ENCODE measurements at places on chromosomes 3 and 15.

GRCh38 chr15:75731248-75732151 lies 18.9 kb upstream of the CSPG4 start:
- peak; percentile 65 for DNase-seq

- DNase-seq, result no peak
Measured at GRCh38 chr3:43892526-43892925, 201.8 kb downstream of the ABHD5 start.

- no peak for DNase-seq
Measured at GRCh38 chr15:73688455-73688854, 4.3 kb downstream of the CD276 start.

DNA sequence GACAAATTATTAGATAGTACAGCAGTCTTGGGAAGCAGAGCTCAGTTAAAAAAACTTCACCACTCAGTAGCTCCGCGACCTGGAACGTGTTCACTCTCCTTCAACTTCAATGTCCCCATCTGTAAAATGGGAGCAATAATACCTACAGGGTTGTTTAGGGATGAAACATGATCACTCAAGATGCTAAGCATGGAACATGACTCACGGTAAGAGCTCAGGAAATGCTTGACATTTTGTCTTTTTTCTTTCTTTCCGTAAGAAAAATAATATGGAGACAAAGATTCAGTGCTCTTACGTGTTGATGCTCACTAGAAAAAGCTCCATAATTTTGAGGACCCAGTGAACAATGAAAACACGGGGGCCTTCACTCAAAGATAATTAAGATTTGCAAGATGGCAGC lies 606.7 kb upstream of the MDFIC2 start:
- DNase-seq, result no peak

- no peak for DNase-seq
Measured at GRCh38 chr15:86028961-86029360, 50.7 kb upstream of the AGBL1 start.

DNA sequence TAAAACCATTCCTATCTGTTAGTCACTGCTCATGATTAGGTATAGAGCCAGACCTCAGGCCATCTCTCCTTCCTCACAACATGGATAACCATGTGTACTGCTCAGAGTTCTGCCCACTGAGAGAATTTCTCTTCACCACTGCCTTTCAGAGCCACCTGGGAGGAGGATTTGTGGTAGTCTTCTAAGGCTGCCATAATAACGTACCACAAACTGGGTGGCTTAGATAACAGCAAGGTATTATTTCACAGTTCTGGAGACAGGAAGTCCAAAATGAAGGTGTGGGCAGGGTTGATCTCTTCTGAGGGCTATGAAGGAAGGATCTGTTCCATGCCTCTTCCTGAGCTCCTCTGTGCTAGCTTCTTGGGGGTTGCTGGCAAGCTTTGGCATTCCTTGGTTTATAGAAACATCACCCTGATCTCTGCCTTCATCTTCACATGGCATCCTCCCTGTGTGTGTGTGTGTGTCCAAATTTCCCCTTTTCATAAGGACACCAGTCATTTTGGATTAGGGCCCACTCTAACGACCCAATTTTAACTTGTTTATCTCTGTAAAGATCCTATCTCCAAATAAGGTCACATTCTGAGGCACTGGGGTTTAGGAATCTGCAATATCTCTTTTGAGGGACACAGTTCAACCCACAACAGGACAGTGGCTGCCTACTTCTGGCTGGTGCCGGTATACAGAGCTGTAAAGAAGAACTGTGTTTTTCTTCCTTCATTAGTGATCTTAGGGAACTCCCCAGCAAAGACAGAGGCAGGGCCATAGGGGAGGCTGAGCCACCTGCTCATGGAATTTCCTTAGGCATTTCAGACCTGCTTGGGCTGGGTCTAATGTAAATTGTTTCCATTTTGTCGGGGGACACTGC lies 42.1 kb upstream of the NOX5 start:
- no peak for DNase-seq

DNA sequence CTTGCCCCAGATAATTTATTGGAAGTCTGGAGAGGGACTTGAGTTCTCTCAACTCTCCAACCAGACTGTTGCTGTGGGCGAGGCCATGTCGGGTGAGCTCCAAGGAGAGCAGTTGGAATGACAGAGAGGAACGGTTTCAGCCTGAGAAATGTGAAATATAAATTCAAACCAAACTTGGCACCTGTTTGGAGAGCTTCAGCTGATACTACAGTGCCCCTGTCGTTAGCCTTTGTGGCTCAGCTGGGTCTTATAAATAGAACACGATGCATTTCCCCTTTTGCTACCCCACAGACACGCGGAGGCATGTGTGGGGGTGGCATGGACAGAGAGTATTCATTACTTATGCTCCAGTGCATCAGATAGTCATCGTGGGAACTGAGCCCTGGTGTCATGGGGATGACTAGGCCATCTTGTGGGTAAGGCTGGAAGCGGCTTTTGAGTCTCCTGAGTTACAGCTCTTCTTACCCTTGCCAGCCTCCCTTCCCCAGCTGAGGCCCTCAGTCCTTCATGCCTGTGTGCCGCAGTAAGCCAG lies 15.6 kb downstream of the SMAD3 start:
- peak; percentile 63 for DNase-seq

DNA sequence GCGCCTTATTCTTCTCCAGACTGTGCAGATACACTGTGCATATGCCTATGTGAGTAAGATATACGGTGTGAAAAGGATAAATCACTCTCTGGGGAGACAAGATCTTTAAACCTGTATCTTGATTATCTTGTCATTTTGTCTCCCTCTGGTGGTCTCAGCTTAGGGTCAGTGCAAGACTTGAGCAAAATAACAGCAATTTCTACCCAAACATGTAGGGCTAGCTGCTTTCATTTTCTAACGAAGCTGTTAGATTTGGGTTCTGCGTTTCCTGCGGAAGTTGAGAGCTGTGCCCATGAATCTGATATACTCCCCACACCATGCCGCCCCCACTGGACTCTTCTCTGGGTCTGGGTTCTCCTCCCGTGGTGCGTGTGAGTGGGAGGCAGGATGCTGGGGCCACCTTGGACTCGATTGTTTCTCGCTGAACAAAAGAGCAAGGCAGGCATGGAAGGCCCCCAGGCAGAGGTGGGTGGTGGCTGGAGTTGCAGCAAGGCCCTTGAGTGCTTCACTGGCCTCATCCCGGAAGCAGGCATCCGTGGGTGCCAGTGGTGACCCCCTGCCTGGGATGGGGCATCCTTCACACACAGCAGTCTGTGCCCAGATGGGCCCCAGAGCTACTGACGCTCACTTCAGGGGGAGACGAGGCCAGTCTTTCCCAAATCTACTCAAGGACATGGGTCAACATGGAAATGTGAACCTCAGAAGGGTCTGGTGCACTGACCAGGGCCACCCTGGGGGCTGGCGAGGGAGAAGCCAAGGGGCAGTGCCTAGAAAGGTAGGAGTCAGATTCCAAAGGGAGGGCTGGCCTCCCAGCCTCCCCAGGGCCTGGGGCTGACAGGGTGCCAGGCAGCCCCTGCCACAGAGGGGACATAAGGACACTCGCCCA lies 179.6 kb downstream of the NSMCE3 start:
- DNase-seq, result peak; percentile 39

DNA sequence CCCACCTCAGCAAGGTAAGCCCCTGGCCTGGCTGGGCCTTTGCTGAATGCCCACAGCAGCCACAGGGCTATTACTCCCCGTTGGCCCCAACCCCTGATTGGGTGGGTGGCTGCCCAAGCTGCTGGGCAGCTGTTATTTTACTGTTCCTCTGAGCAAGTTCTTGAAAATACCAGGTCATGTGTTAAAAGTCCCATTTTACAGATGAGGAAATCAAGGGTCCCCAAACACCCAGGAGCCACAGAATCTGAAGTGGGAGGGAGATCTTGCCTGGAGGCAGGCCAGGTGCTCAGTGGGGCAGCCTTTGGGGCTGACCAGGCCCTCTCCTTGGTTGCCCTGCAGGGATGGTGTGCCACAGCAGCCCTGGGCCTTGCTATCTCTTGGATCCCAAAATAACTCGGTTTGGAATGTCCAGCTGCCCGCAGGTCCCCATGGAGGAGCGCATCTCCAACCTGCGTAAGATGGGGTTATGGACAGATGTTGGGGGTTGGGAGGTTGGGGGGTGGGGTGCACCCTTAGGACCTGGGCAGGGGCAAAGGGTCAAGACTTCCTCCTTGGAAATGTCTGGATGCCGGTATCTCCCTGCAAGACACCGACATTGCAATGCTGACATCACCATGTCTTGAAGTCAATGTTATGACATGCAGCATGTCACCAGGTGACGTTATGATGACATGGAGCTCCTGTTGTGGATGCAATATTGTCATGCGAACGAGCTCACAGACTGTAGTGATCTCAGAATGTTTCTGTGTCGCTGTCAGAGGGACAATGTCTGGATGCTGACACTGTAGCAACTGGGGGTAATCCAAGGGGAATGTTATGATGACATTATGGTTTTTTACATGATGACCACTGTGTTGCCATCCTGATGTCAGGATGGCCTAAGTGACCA lies 13.3 kb upstream of the CSPG4 start:
- no peak for DNase-seq

GRCh38 chr3:193897731-193898180 lies 238.2 kb upstream of the HES1 start:
- no peak for DNase-seq

GRCh38 chr3:31550452-31551251 lies 17.9 kb downstream of the STT3B start:
- peak; percentile 20 for DNase-seq

GRCh38 chr3:33128706-33129105 lies 14.9 kb downstream of the CRTAP start:
- no peak for DNase-seq

DNA sequence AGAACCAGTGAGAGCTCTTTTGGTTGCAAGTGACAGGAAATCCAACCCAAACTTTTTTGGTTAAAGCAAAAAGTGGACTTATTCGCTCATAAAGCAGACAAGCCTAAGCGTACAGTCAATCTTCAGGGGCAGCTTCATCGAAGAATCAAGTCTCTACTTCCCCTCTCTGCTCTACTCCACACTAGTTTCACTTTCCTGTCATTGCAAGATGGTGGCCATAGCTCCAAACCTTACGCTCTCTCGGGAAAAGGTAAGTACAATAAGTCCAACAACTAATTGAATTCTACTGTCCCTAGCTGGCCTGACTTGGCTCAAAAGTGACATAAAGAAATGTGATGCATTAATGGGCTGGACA lies 24.9 kb upstream of the ZNF710 start:
- no peak for DNase-seq

DNA sequence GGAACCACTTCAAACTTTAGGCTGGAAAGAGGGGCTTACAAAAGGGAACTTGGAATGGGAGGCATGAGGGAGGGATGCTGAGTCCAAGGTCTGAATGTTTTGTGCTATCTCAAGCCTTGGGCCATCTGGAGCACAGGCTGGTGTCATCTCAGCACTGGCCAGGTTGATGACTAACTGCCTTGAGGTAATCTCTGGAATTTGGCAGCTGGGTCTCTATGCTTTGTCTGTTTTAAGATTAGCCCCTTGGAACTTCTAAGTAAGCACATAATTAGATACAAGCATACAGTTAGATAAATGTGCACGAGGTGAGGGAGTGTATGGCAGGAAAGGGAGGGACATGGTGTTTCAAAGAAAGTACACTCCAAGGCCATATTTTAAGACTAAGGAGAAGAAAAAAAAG lies 252.4 kb upstream of the CCDC54 start:
- DNase-seq, result peak; percentile 91

DNA sequence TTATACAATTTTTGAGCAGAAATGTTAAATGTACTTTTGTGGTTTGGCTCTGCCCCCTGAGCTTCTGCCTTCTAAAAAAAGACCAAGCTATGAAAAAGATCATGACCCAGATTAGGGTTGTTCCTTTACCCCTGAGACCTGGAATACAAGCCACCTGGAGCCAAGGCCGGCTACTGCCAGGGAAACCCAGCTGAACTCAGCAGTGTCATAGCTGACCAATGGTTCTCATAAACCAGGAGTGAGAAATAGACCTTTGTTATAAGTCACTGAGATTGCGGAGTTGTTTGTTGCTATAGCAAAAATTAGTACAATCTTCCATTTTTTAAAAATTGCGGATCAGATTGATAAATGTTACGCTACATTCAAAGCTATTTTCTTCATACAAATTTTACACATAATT lies 1261.7 kb downstream of the ROBO1 start:
- DNase-seq, result no peak

DNA sequence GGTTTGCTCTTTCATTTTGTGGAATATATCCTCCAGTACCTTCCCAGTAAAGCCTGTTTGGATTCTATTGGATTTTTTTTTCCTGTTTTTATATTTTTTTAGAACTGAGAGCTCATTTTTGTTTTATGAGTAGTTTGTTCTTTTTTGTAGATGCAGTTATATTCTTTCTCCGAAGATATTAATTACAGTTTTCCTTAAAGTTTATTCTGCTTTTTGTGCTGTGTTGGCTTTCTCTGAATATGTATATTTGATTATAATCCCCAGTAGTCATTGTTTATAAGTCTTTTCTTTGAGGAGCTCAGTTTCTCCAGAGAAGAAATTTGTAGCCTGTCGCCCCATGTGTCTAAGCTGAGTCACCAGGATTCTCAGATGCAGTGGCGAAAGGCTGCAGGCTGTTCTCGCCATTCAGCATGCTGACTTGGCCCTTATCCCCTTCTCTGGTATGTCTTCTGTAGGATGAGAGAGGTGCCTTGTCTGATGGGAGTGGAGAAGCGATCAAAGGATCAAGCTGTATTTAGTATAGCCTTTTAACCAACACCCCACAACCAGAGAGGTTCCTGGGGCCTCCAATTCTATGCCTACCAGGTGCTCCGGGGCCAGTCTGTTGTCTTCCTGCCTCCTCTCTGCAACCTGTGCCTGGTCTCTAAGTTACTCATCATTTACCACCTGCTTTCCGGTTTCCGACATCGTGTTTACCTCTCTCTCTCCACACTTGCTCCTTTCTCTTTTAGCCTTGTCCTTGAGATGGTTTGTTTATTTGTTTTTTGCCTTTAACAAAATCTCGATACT lies 31.7 kb upstream of the MFSD1 start:
- DNase-seq, result peak; percentile 90

DNA sequence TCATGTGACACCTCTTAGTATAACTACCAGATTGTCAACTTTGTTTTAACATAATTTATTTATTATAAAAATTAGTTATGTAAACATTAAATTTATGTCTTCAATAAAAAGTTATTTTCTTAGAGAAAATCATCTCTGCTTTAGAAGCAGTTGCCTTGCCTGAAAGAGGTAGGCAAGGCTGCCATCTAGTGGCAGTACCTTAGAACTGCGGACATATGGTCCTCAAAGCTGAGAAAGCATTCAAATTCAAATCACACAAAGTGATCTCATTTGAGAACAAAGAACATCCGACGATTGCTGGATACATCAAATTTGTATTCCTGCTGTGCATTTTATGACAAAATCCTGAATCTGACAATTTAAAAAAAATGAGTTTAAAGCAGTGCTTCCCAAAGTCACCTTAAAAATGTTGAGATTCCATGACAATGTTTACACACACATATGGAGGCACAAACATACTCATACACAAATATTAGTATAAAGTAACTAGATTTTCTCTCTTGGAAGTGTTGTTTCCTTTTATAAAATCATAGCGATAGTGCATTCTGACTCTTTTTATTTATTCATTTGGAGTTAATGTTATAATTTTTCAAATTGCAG lies 617.4 kb downstream of the CADM2 start:
- peak; percentile 70 for DNase-seq

GRCh38 chr3:192802957-192803899 lies 75.9 kb upstream of the FGF12 start:
- DNase-seq, result peak; percentile 44

GRCh38 chr3:100288288-100288894 lies 27.6 kb downstream of the TBC1D23 start:
- DNase-seq, result no peak

- DNase-seq, result no peak
Measured at GRCh38 chr15:20657084-20657483, 115.5 kb upstream of the GOLGA6L6 start.

Measured in fibroblast of lung (primary cell).